Stimulated activated CD8-positive, alpha-beta memory T cell treated with anti-CD3 and anti-CD28 coated beads, Interleukin-2, amount 100 ng/mL, for 1 hour (primary cell): ENCODE measurements at places on chromosomes 5 and 9.

GRCh38 chr5:65737842-65738241, 15.8 kb downstream of the NLN start:
- no peak for DNase-seq

DNA sequence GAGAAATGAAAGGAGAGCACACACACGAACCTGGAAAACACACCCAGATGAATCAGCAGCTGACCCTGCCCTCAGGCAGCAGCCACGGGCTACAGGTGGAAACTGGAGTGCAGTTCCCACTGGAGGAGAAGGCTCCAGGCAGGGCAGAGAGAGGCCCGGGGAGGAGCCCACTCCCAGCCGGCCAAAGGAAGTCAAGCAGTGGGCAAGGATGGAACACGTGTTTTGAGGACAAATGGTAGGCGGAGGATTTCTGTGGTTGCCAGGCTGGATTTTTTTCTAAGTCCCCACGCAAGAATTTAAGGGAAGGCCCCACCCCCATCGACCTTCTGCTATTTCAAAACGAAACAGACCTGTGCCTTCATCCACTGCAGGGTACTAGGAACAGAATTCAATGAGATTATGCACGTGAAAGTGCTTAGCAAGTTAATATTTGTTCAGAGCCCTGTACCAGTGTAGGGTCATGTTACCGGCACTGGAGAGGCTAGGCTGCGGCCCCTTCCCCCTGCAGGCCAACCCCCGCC, 6.8 kb downstream of the EPB41L4B start:
- DNase-seq = no peak

DNA sequence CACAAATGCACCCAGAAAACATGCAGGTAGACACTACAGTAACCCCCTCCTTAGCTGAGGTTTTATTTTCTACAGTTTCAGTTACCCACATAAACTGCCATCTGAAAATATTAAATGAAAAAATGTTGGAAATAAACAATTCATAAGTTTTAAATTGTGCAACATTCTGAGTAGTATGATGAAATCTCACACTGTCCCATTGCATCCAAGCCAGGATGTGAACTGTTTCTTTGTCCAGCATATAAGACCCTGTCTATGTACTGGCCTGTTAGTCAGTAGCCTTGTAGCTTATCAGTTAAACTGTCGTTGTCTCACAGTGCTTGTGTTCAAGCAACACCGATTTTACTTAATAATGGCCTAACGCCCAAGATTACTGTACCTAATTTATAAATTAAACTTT, 630.5 kb downstream of the ANXA1 start:
- no peak for DNase-seq

DNA sequence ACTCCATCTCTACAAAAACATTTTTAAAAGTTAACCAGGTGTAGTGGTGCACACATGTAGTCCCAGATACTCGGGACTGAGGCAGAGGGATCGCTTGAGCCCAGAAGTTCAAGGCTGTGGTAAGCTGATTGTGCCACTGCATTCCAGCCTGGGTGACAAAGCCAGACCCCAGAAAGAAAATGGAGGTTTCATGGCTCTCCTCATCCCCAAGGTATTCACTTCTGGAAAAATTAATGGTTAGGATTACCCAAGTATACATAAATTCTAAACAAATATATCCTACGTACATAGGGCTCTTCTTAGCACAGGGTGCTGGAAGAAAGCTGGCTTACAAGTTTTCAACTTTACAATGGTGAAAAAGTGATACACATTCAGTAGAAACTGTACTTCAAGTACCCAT, 18.6 kb upstream of the RECK start:
- DNase-seq = no peak

DNA sequence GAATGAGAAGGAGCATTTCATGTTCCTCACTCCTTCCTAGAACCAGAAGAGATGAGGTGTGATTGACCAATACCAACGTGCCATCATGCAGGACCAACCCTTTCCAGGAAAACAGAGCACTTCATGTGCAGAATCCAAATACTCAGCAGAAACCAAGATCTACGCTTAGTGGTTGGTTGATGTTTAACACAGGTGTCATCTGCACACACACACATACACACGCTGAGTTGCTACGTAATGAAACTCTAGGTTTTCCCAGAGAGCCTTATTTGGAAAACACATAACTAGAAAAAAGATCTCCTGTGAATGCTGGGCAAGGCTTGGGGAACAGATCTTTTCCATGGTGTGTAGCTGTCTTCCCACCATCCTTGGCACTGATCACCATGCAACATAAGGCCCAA, 21.1 kb upstream of the ZNF622 start:
- DNase-seq = no peak

GRCh38 chr9:12351293-12352044, 341.7 kb upstream of the TYRP1 start:
- no peak for DNase-seq

DNA sequence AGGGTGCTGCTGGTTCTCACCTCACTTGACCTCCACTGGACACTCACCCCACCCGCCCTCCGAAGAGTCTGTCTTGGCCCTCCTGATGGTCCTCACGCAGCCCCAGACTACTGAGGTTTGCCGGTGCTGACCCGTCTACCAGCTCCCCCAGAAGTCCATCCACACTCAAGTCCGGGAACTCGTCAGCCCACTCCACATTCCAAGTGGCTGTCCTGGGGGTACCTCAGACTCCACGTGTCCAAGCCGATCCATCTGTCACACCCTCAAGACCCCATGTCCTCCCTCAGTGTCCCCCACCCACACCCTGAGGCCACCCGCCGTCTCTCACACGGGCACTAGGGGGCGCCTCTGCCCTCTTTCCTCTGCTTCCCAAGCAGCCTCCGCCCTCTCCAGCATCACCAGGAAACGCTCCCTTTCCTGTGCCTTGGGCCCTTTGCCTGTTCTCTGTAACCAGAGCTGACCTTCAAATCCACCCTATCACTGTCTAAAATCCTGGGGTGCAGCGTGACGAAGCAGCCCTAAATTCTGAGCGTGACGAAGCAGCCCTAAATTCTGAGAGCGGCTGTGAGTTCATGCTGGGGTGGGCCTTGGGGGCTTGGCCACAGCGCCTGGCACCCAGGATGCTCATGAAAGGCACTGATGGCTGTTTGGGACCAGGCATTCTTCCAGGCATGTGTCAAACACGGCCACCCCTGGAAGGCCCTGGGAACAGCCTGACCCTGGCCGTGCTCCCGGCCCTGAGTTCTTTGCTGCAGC, 95.7 kb downstream of the KCNT1 start:
- DNase-seq = no peak

GRCh38 chr9:121927636-121928035, 165.5 kb downstream of the TTLL11 start:
- DNase-seq = no peak

GRCh38 chr5:121408778-121409177, 442.9 kb upstream of the FTMT start:
- no peak for DNase-seq

GRCh38 chr9:110077925-110078324, 130.0 kb downstream of the C9orf152 start:
- DNase-seq = no peak

DNA sequence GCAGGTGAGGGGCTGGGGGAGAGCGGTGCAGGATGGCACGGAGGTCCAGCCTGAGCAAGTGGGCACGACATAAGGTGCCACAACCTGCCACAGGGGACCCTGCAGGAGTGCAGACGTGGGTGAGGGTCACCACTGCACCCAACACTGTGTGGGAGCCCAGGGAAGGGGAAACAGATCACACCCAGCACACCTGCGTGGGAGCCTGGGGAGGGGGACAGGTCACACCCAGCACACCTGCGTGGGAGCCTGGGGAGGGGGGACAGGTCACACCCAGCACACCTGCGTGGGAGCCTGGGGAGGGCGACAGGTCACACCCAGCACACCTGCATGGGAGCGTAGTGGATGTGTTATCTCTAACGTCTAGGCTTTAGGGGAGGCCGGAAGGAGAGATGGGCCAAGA, 47.4 kb upstream of the CLPTM1L start:
- no peak for DNase-seq

- no peak for DNase-seq
Measured at GRCh38 chr5:36531401-36531800, 75.0 kb upstream of the SLC1A3 start.

GRCh38 chr9:18941060-18941740, 91.8 kb downstream of the SAXO1 start:
- no peak for DNase-seq

- no peak for DNase-seq
Measured at GRCh38 chr5:167426501-167426900, 864.9 kb upstream of the WWC1 start.

GRCh38 chr9:116646661-116647514, 40.2 kb upstream of the TRIM32 start:
- DNase-seq = no peak

DNA sequence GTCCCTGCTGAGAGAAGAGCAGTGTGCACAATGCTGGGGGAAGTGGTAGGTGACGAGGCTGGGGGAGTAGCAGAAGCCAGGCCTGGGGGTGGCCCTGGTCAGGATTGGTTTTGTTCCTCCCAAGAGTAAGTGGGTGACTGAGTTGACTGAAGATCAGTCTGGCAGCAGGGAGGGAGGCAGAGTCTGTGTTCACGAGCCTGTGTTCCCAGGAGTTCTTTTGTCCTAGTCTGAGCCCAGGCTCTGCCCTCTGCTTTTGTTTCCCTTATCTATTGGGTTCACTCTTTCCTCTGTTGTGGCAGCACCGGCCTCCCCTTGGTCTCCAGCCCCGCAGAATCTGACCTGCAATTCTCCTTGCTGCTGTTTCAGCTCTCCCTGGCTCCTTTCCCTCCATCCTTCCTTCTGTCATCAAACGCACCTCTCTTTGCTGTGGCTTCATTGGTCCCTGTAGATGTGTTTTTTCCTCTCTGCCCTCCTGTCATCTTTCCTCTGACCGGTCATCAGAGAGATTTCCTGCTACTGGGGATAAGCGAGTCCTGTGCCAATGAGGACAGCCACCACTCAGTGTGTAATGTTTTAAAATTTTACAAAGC, 607.4 kb downstream of the KIF4B start:
- DNase-seq = no peak

DNA sequence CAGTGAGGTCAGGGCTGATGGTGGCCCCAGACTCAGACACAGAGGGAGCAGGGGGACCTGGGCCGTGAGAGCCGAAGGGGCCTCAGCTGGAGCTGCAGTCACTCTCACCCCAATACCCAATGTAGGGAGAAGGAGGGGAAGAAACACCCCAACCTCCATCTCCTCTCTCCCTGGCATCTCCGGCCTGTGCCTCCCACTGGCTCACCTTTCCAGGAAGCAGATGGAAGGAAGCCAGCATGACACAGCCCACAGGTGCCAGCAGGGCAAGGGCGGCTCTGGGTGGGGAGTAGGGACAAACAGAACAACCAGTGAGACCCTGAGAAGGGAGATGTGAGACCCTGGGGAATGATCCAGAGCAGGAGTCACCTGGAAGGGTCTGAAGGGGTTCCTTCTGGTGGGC, 3.0 kb upstream of the CRB2 start:
- no peak for DNase-seq
